ENCODE measurements at places on chromosomes 7 and 10. TPM values are rescaled to one million over a fixed set of nuclear protein-coding genes. Genes with fewer than 3 reads are reported as not detected.

DNAJC2 gene
- 30.5 TPM for total RNA-seq

SAP25 gene
- 9.7 TPM for total RNA-seq

MYPN gene
- total RNA-seq, result 0.05 TPM

MYL10 gene
- not detected for total RNA-seq

FFAR4 gene
- total RNA-seq, result 0.07 TPM

ZNF117 gene
- 9.2 TPM for total RNA-seq

C10orf105 gene
- 0.48 TPM for total RNA-seq

RET gene
- 17.8 TPM for total RNA-seq

NSUN5 gene
- 57.0 TPM for total RNA-seq

HYAL4 gene
- not detected for total RNA-seq

SLC29A4 gene
- total RNA-seq, result 11.8 TPM

LIPM gene
- not detected for total RNA-seq

SLC26A3 gene
- total RNA-seq, result 0.44 TPM

GRM8 gene
- total RNA-seq, result 2.1 TPM

ABCC2 gene
- 0.57 TPM for total RNA-seq

CHAT gene
- total RNA-seq, result not detected

RARRES2 gene
- 197 TPM for total RNA-seq

TCAF2 gene
- total RNA-seq, result 0.21 TPM

AOAH gene
- total RNA-seq, result not detected

HOXA4 gene
- not detected for total RNA-seq

ITIH5 gene
- total RNA-seq, result 3.8 TPM

ST7 gene
- 9.0 TPM for total RNA-seq

SVOPL gene
- 2.2 TPM for total RNA-seq

CRYGN gene
- 1.6 TPM for total RNA-seq

SCIN gene
- 1.2 TPM for total RNA-seq

TUBAL3 gene
- total RNA-seq, result 0.15 TPM

PBLD gene
- 2.7 TPM for total RNA-seq

HTR5A gene
- not detected for total RNA-seq

CYP2C8 gene
- total RNA-seq, result 0.46 TPM

ZNF655 gene
- total RNA-seq, result 40.4 TPM

ATOH7 gene
- total RNA-seq, result 0.44 TPM

GJD4 gene
- not detected for total RNA-seq

AKR1E2 gene
- total RNA-seq, result 5.4 TPM

ANKRD61 gene
- not detected for total RNA-seq

NCF1 gene
- total RNA-seq, result 0.66 TPM

HABP2 gene
- total RNA-seq, result 0.09 TPM

TMEM26 gene
- total RNA-seq, result 1.6 TPM

CEP41 gene
- 10.2 TPM for total RNA-seq

ELN gene
- total RNA-seq, result 3.9 TPM

PARG gene
- total RNA-seq, result 55.1 TPM

GNAI1 gene
- 26.7 TPM for total RNA-seq

AKR1B15 gene
- total RNA-seq, result not detected

GDF2 gene
- total RNA-seq, result not detected

ZNF37A gene
- total RNA-seq, result 4.4 TPM

SFTPD gene
- total RNA-seq, result 1.1 TPM

IRF5 gene
- total RNA-seq, result 0.71 TPM

SEC23IP gene
- 82.3 TPM for total RNA-seq

SUN3 gene
- total RNA-seq, result not detected

TRIM50 gene
- 0.16 TPM for total RNA-seq

AQP1 gene
- 1.1 TPM for total RNA-seq

MRPS24 gene
- total RNA-seq, result 135 TPM

CDHR3 gene
- total RNA-seq, result 19.1 TPM

DYDC2 gene
- total RNA-seq, result 3.3 TPM

TAS2R3 gene
- 1.5 TPM for total RNA-seq

PCDH15 gene
- 0.48 TPM for total RNA-seq

ADGRA1 gene
- 0.11 TPM for total RNA-seq

Data from WTC11 (cell line).